ENCODE measurements at places on chromosomes 13 and 19.
A peak's percentile ranks its signal among the peaks of the same experiment; 100 is the strongest.

DNA sequence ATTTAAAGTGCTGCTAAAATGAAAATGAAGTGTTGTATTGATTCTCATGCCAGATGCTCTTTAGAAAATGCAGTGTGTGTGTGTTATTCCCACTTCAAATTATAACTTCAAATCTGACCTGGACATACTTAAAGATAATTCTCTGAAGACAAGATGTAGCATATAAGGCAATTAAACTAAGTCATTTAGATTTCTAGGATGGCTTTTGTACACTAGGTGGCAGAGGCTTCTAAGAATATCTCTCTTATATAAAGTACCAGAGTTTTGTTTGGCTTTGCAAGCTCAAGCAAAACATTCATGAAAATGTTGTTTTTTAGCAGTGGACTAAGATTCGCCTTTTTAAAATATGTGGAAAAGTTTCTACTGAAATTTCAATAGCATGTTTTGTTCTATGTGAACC is 407.2 kb downstream of the GPC5 start:
- DNase-seq: no peak
- no peak overlapping the region for H3K4me3 ChIP-seq
- H3K27ac ChIP-seq: no peak overlapping the region
- H3K4me1 ChIP-seq: no peaks in the 10 kb centered on the region
- H3K36me3 ChIP-seq: no peaks in the 10 kb centered on the region

- peaks cover 3% of the 10 kb centered on the region for H3K27me3 ChIP-seq
- no peak for DNase-seq
- no peaks in the 10 kb centered on the region for H3K36me3 ChIP-seq
- H3K4me3 ChIP-seq: no peak overlapping the region
Observed at GRCh38 chr13:27194895-27195764, 23.5 kb upstream of the USP12 start.

GRCh38 chr19:30701178-30701577 is 329.0 kb downstream of the ZNF536 start:
- H3K27ac ChIP-seq: no peak overlapping the region
- H3K27me3 ChIP-seq: peaks cover 3% of the 10 kb centered on the region
- DNase-seq: no peak
- H3K36me3 ChIP-seq: no peaks in the 10 kb centered on the region
- no peak overlapping the region for H3K4me3 ChIP-seq

GRCh38 chr13:31697290-31697689 is 42.0 kb upstream of the RXFP2 start:
- no peak overlapping the region for H3K27ac ChIP-seq
- H3K36me3 ChIP-seq: no peaks in the 10 kb centered on the region
- H3K4me3 ChIP-seq: no peak overlapping the region
- no peaks in the 10 kb centered on the region for H3K27me3 ChIP-seq
- no peak for DNase-seq
- H3K4me1 ChIP-seq: no peaks in the 10 kb centered on the region

- H3K4me1 ChIP-seq: peaks cover 15% of the 10 kb centered on the region
- DNase-seq: no peak
- H3K27ac ChIP-seq: no peak overlapping the region
Observed at GRCh38 chr19:10946958-10947657, 13.7 kb upstream of the SMARCA4 start.

DNA sequence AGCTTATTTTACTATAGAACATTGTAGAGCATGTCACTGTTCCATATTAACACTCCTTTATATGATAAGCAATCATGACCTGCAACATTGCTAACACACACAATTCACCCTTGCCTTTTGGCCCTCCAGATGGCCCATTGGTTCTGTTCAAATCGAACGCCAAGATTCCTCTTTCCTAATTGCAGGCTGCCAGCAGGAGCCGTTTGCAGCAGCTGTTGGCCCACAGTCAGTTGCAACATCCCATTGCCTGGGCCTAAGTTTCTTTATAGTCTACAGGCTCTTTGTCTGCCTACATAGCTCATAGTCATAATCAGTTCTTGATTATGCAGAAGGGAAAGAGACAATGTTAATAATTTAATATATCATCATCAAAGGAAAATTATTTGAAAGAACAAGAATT is 37.6 kb downstream of the KCTD12 start:
- peaks cover 20% of the 10 kb centered on the region for H3K4me1 ChIP-seq
- no peaks in the 10 kb centered on the region for H3K36me3 ChIP-seq
- H3K27ac ChIP-seq: no peak overlapping the region
- DNase-seq: peak; percentile 72

- H3K27ac ChIP-seq: no peak overlapping the region
- H3K4me3 ChIP-seq: no peak overlapping the region
- no peaks in the 10 kb centered on the region for H3K4me1 ChIP-seq
- DNase-seq: no peak
Observed at GRCh38 chr13:101140936-101141335, 275.4 kb downstream of the NALCN start.
